ENCODE measurements at places on chromosomes 12 and 14. TPM values are rescaled to one million over a fixed set of nuclear protein-coding genes. Genes with fewer than 3 reads are reported as not detected.
A peak's percentile ranks its signal among the peaks of the same experiment; 100 is the strongest.

The REM2 gene
- total RNA-seq = 0.24 TPM

DNA sequence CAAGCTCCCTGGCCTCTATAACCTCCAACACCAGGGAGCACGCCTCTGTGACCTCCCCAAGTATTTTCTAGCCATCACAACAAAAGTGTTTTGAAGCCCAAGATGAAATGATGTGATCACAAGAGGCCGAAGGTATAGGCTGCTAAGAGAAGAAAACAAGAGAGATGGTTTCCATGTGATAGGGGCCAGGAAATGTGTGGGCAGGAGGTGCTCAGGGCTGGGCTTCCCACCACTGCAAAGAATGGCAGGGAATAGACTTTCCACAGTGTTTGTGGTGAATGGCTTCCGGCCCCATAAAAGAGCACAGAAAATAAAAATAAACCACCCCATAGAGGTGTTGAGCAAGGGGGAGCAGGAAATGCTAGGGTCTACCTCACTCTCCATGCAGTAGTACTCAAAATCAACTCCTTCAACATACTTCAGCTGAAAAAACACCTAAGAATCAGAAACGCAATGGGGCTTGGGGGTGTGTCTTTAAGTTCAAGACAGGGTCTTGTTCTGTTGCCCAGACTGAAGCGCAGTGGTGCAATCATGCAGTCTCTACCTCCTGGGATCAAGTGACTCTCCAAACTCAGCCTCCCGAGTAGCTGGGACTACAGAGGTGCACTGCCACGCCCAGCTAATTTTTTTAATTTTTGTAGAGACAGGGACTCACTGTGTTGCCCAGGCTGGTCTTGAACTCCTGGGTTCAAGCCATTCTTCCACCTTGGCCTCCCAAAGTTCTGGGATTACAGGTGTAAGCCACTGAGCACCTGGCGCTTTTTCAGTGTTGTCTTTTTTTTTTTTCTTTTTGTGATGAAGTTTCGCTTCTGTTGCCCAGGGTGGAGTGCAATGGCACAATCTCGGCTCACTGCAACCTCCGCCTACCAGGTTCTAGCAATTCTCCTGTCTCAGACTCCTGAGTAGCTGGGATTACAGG is 27.1 kb downstream of the DAD1 start:
- no peaks in the 10 kb centered on the region for H3K36me3 ChIP-seq
- no peak for DNase-seq
- H3K27ac ChIP-seq = peak overlapping the region; percentile 68
- H3K4me1 ChIP-seq = peaks cover 14% of the 10 kb centered on the region
- H3K27me3 ChIP-seq = no peaks in the 10 kb centered on the region

DNA sequence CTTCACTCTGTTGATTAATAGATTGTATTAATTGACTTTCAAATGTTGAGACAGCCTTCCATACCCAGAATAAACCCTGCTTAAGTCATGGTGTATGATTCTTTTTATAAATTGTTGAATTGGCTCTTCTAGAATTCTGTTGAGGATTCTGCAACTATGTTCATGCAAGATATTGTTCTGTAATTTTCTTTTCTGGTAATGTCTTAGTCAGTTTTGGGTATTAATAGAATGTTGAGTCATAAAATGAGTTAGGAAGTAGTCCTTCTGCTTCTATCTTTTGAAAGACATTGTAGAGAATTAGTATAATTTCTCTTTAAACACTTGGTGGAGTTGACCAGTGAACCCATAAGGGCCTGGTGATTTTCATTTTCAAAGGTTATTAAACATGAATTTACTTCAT is 958.9 kb downstream of the LRFN5 start:
- no peak overlapping the region for H3K4me3 ChIP-seq
- no peak overlapping the region for H3K27ac ChIP-seq
- no peaks in the 10 kb centered on the region for H3K4me1 ChIP-seq
- H3K27me3 ChIP-seq = no peaks in the 10 kb centered on the region

DNA sequence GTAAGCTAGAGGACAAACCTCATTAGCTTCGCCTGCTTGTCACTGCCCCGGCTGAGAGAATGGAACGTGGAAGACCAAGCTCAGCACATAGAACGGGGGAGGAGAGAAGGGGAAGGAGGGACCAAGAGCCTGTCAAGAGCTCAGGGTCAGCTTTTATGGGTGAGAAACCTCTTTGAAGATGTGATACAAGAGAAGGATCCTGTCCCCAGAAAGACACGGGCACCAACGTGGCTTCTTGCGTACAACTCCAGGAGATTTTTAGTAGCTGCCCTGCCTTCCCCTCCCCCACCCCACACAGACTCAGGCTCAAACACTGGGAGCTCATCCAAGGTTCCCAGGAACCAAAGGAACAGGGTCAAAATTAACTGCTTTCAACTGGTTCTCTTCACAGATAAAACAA is 34.7 kb downstream of the APPL2 start:
- H3K27me3 ChIP-seq = no peaks in the 10 kb centered on the region
- no peak overlapping the region for H3K4me3 ChIP-seq
- DNase-seq = no peak
- no peak overlapping the region for H3K27ac ChIP-seq
- H3K4me1 ChIP-seq = peaks cover 4% of the 10 kb centered on the region

DNA sequence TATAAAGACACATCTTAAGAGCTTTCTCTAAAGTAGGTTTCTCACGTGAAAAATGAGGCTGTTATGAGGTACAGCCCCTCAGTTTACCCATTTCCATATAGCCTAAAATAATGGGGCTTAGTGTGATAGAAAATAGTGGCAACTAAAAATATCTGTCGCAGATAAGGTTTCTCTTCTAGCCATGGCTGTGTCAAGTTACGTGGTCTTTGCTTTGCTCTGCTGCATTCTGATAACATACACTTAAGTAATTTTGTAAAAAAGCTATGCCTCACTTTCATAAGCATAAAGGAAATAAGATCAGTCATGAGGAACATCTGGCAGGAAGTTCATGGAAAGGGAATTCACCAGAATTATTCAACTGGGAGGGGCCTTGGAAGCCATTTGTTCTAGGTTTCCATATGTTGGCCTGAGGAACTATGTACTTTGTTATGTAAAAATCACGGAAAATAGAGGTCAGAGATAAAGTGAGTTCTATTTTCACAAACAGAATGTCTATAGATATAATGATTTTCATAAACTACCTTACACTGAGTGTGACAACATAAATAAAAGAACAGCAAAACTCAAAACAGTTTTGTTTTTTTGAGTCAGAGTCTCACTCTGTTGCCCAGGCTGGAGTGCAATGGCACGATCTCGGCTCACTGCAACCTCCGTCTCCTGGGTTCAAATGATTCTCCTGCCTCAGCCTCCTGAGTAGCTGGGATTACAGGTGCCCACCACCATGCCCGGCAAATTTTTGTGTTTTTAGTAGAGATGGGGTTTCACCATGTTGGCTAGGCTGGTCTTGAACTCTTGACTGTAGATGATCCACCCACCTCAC is 195.6 kb upstream of the KRR1 start:
- no peak for DNase-seq
- H3K27me3 ChIP-seq = no peaks in the 10 kb centered on the region
- no peak overlapping the region for H3K4me3 ChIP-seq
- peak overlapping the region; percentile 39 for H3K27ac ChIP-seq
- H3K36me3 ChIP-seq = no peaks in the 10 kb centered on the region

DNA sequence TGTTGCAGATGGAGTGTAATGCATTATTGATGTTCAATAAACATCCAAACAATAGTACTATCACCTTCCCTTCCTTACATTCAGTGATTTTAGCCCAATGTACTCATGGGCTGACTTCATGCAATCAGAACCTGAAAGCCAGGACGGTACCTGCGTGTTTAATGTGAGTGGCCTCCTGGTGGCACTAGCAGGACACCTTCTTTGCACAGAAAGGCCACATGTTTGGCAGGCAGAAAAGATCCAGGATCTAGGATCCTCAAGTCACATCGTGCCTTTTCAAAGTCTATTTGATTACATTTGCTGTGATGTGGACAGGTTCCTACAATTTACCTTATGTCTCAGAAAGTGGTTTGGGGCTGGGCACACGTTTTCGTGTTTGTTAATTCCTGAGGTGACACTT is 82.9 kb downstream of the NEDD1 start:
- H3K36me3 ChIP-seq = no peaks in the 10 kb centered on the region
- no peak for DNase-seq
- no peaks in the 10 kb centered on the region for H3K4me1 ChIP-seq
- H3K27me3 ChIP-seq = peaks cover 7% of the 10 kb centered on the region

GRCh38 chr12:78186670-78187069 is 356.0 kb downstream of the NAV3 start:
- H3K27ac ChIP-seq = no peak overlapping the region
- no peaks in the 10 kb centered on the region for H3K4me1 ChIP-seq
- DNase-seq = no peak
- no peak overlapping the region for H3K4me3 ChIP-seq
